ENCODE measurements at places on chromosomes 7 and 10.

- DNase-seq, result no peak
These were observed 311.4 kb upstream of the AKR1E2 start for GRCh38 chr10:4514445-4515108.

DNA sequence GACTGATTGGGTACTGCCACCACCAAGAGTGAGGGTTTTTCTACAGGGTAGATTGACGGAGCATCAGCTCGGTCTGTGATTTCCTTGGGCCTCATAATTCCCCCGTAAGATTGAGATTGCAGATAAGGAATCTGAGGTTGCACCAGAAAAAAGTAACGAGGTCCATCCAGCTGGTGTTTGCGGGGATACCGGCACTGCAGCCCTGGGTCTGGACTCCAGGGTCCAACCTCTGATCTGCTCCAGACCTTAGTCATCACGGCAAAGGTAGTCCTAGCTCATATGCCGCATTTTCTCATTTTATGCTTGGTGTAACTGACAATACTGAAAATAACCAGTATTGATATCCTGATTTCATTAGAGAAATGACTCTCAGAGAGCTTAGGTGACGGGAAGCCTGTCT lies 3.9 kb downstream of the CARD11 start:
- DNase-seq, result no peak

DNA sequence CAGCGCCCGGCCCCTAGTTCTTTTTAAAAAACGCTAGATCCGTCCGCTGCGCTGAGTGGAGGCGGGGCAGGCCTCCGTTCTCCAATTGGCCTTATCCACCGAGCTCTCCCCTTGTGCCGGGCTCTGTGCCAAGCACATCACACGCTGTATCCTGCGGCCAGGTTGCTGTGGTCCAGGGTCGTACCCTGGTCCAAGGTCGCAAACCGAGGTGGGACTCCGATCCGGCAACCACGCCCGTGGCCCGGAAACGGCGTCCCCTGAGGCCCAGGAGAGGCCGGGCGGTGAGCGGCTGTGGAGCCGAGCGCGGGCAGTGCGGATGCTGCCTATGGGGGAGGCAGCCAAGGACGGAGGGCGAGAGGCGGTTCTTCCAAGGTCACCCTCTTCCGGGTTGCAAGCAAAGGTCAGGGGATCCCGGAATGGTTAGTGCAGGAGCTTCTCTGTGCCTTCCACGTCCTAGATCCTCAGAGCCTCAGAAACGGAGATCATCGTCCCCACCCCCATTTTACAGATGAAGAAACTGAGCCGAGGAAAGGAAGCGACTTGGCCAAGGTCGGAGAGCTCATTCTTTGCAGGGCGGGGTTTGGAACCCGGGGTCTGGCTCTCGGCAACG lies 72.4 kb upstream of the LRRC4 start:
- DNase-seq, result no peak

DNA sequence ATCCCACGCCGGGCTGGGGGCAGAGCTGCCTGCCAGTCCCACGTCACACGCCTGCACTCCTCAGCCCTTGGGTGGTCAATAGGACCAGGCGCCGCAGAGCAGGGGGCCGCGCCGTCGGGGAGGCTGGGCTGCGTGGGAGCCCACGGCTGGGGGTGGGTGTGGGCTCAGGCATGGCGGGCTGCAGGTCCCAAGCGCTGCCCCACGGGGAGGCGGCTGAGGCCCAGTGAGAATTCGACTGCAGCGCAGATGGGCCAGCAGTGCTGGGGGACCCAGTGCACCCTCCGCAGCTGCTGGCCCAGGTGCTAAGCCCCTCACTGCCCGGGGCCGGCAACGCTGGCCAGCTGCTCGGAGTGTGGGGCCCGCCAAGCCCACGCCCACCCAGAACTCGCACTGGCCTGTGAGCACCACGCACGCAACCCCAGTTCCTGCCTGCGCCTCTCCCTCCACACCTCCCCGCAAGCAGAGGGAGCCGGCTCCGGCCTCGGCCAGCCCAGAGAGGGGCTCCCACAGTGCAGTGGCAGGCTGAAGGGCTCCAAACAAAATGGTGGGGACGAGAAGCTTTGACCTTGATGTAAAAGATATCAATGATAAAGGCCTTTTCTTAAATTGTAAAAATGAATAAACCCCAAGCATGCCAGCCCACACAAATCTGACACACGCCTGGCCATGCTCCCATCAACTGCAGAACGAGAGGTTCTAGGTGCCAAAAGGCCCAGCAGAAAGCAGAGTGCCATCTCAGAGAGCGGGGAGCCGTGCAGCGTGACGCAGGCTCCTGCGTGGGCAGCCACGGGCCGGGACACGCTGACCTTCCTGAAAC lies 255.5 kb downstream of the MAD1L1 start:
- DNase-seq, result no peak

GRCh38 chr10:83075016-83075814 lies 1064.1 kb upstream of the GHITM start:
- peak; percentile 5 for DNase-seq

DNA sequence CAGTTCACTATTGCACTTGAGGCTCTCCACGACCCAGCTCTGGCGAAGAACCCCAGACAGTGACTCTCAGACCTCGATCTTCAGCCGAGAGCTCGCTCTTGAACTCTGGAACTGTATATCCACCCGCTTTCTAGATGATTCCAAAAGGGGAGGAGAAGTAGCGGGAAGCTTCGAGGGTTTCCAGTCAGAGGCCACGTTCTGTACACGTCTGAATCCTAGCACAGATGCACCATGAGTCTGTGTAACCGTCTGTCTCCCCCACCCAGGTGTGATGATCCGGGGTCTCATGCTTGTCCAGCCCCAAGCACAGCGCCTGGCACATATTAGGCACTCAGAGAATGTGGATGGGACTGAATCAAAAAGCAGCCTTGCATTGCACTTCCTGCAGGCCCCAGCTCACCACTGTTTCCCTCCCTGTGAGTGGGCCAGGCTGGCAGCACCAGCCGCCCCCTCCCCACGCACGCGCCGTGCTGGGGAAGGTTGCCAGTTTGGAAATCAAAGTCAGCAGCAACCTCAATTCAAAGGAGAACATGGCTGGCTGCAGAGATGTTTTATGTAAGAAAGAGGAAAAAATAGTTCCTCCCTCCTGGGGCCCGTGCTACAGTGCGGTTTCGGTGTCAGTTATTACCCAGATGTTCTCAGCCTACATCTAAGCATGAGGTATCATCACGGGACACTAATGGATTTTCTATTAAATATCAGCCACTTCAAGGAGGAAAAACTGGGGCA lies 5.7 kb downstream of the GRID2IP start:
- DNase-seq, result no peak

DNA sequence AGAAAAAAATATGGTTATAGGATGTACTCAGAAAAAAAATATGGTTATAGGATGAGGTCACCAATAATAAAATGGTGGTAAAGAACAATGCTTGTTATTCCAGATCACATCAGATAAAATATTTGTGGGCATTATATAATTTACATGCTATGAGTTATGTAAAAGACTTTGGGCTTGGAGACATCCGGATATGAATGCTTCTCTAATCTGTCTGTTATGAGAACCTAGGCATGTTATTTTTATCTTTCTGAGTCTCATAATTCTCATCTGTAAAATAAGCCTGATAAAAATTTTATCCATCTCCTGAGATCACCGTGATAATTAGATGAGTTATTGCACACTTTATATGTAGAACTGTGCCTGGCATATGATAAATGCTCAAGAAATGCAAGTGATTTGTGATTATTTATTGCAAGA lies 37.8 kb downstream of the DKK1 start:
- no peak for DNase-seq

- no peak for DNase-seq
These were observed 11.8 kb downstream of the NCOA4 start for GRCh38 chr10:46018453-46019176.

- DNase-seq, result no peak
These were observed 73.5 kb upstream of the EEPD1 start for GRCh38 chr7:36079446-36080025.

DNA sequence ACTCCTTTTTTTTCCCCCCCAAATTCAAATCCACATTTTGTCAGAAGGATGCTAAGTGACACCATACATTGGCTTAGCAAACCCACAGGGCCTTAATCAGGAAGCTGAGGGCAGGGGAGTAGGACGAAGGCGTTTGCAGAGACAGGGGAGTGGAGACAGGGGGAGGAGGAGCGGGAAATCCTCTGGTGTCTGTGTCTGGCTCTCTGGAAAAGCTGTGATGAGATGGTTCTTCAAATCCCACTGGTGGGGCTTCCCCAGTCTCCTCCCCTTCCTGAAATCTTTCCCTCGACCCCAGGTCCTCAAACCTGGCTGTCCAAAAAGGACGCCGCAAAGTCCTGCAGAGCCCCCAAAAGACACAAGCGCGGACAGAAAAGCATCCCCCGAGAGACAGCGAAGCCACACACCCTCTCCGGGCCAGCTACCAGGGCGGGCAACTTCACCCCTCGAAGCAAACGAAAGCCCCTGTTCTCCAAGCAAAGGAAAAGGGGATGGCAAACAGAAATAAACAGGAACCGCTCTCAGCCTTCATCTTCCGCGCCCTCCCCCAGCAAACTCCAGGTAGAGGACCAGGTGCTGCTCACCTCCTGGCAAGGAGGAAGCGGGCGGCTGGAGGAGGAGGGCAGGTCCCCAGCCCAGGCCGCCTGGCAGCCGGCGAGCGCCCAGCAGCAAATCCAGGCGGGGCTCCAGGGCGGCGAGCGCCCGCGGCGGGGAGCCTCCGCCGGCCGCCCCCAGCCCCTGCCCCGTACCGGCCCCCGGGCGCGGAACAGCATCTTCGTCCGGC lies 520 bp downstream of the ELAPOR2 start:
- no peak for DNase-seq

- DNase-seq, result no peak
These were observed 318.8 kb upstream of the IGFBP3 start for GRCh38 chr7:46239846-46240245.

DNA sequence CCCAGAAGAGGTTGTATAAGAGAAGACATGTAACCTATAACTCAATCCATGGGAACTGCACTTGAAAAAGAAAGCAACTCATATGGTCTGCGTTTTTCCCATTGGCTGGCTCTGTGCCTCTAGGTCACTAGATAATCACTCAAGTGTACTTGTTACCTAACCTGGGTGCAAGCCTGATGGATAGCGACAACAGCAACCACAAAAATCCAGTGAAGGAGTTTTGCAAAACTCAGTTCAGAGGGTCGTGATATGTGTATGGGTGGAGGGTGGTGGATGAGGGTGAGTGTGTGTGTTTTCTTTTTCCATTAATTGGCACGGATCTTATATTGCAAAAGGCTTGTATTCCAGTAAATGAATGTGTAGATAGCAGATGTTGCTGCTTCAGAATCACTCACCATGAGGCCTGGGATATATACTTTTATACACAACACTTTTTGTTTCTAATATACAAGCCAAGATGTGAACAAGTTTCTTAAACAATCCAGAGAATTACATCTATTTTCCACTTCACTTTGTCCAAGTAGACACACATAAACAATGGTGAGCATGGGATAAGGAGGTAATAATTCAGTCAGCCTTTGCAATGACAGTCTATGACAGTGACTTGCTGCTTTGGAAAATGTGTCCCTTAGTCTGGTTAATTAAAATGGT lies 286.9 kb upstream of the DKK1 start:
- DNase-seq, result no peak

- no peak for DNase-seq
These were observed 182.1 kb downstream of the ZMYND11 start for GRCh38 chr10:317271-317769.

DNA sequence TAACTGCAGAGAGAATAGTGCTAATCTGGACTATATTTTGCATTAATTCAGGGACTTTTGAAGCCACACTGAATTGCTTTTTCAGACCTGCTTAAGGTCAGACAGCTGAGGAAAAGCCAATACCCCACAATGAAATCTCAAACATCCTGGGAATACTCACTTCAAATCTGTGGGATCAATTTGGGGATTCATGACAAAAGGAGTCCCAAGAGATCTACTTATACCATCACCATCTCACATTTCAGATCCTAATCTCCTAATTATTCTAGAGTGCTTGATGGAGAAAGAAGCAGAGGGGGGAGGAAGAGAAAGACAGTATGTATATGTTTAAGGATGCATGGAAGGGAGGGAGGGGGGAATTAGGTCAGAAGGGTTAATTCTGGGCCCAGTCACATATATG lies 202.2 kb downstream of the CACNA2D1 start:
- DNase-seq, result no peak

GRCh38 chr10:69418052-69418752 lies 1.5 kb upstream of the TACR2 start:
- no peak for DNase-seq

DNA sequence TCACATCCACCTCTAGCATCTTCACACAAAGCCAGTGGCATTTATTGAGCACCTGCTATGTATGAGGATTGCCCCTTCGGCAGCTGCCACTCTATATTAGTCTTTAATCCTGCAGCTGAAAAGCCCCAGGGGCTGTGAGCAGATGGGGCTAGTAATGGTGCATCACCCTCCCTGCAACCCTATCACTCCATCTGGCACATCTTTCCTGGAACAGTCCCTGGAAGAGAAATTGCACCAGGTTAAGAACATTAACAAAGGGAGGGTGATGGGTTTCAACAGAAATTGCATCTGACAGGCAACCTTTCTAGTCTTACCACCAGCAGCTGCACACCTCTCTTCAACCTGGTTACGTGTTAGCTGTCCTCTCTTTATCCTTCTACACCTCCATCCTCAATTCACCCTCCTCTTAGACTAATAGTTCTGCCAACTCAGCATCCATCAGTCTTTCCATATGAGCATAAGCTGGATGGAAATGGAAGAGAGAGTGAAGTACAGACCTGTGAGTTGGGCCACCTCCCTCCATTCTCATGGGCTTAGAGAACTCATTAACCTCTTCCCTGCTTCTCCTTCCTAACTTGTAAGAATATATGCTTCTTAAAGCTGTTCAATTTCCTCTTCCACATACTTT lies 168.6 kb upstream of the NEBL start:
- DNase-seq, result no peak

- no peak for DNase-seq
These were observed 23.6 kb downstream of the ST8SIA6 start for GRCh38 chr10:17430647-17431355.

GRCh38 chr7:19491821-19492452 lies 216.9 kb downstream of the POLR1F start:
- no peak for DNase-seq

GRCh38 chr7:106866298-106867281 lies 1.5 kb downstream of the PIK3CG start:
- DNase-seq, result no peak

GRCh38 chr10:12484941-12485805 lies 135.8 kb downstream of the CAMK1D start:
- DNase-seq, result no peak

DNA sequence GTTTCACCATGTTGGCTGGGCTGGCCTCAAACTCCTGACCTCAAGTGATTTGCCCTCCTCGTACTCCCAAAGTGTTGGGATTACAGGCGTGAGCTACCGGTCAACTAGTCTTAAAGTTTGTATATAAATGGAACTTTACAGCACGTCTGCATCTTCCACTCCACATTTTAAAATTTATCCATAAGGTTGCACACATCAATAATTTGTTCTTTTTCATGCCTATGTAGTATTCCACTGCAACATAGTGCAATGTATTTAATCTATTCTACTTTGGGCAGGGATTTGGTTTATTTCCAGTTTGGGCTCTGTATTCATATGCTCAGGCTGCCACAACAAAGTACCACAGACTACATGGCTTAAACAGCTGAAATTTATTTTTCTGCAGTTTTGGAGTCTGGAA lies 90.0 kb downstream of the NPTX2 start:
- no peak for DNase-seq

Data from SK-N-MC (cell line).